ENCODE measurements at places on chromosomes 12 and 14.

GRCh38 chr12:80099259-80099658, at the start of gene OTOGL:
Gene OTOGL, plus strand, starts transcription at chr12:80099537. Its CDS starts 109,895 bp downstream, at chr12:80209432.
- DNase-seq, result no peak

DNA sequence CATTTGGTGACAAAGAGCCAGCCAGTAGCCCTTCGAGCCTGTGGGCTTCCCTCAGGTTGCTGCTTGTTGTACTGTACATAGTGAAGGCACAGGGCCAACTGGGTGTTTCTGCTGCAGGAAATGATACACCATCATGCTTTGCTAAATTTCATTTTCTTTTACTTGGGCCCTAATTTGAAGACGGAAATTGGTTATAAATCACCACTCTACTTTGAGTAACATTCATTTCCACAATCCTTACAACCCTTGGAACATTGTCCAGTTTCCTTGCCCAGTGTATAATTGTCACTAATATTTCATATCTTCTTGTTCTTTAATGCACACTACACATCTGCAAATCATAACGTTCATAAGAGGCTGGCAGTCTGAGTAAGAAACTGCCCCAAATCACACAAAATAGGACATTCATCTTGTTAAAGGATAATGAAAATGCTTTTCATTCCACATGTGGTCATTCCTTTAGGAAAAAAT, 30.2 kb downstream of the MSRB3 start:
- no peak for DNase-seq

- peak; percentile 23 for DNase-seq
These were observed at the start of gene PROX2 for GRCh38 chr14:74875941-74876913. Gene PROX2, minus strand, starts transcription at chr14:74876145. Its CDS starts 12,311 bp downstream, at chr14:74863834.

- DNase-seq, result no peak
These were observed 903 bp upstream of the PPP4R3A start for GRCh38 chr14:91511043-91511383.

DNA sequence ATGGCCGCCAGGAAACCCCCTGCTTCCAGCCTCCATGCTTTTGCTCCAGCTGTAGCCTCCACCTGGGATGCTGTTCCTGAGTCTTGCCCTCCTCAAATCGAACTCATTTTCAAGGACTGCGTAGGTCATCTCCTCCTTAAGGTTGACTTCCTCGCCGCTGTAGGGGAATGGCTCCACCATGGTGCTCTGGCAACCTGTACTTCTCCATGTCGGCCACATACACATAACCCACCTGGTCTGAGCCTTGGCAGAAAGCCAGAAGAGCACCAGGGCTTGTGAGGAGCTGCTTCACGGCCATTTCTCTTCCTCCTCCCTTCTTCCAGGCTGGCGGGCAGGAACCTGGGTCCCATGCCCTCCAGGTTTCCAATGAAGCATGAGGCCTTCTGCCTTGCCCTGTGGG, 36.7 kb upstream of the BEGAIN start:
- DNase-seq, result no peak

- no peak for DNase-seq
These were observed 90.4 kb upstream of the DYNC1H1 start for GRCh38 chr14:101873991-101874390.

GRCh38 chr14:102472791-102473150, 36.8 kb downstream of the ANKRD9 start:
- no peak for DNase-seq

DNA sequence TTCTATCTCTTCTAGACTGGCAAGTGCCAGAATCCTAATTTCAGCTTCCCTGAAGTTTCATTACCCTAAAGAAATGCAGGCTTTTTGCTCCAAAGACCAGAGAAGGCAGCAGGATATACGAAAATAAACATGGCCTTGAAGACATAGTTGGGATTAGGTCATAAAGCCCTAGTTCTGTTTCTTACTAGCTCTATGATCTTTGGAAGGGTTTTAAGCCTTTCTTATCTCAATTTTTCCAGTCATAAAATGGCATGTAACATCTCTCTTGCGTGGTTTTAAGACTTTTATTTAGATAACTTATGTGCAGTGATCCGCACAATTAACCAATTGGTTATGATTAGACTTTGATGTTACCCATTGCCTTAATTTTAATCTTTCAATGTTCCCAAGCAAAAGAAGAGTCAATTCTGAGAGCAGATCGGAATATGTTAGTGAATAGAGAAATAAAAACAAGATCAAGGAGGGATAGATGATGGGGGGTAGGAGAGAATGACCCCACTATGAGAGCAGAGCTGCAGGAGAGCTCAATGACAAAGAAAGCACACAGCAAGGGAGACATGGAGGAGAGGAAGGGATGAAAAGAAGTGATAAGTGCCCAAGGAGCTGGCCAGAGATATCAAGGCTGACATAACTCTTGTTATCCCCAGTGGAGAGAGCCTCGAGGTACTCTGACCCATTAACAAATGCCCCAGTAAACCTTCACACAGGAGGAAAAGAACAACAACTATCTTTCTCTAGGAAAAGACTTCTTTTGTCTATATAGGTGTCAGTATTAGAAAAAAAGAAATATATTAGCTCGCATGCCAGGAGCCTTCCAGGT, 53.0 kb upstream of the ANP32D start:
- DNase-seq, result no peak

GRCh38 chr14:63468294-63468693, 74.9 kb downstream of the PPP2R5E start:
- no peak for DNase-seq

- no peak for DNase-seq
These were observed 37.9 kb upstream of the GALNT9 start for GRCh38 chr12:132367071-132367851.

GRCh38 chr14:100410056-100410565, 87.0 kb downstream of the SLC25A47 start:
- DNase-seq, result no peak

DNA sequence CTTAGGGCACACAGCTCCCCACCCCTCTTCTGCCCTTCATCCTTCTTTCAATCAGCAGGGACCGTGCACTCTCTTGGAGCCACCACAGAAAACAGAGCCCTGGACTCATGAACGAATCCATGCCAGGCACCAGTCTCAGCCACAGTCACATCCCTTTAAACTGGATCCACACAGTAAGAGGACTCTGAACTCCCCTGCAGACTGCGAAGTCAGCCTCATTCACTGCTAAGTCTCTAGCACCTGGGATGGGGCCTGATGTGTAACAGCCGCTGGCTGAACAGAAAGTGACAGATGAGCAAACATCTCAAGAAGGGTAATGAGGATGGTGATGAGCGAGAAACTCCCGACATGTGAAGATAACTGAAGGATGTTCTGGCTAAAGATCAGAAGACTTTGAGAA, 45.8 kb upstream of the IQSEC3 start:
- no peak for DNase-seq

GRCh38 chr12:26162905-26163304, 32.5 kb upstream of the SSPN start:
- no peak for DNase-seq

DNA sequence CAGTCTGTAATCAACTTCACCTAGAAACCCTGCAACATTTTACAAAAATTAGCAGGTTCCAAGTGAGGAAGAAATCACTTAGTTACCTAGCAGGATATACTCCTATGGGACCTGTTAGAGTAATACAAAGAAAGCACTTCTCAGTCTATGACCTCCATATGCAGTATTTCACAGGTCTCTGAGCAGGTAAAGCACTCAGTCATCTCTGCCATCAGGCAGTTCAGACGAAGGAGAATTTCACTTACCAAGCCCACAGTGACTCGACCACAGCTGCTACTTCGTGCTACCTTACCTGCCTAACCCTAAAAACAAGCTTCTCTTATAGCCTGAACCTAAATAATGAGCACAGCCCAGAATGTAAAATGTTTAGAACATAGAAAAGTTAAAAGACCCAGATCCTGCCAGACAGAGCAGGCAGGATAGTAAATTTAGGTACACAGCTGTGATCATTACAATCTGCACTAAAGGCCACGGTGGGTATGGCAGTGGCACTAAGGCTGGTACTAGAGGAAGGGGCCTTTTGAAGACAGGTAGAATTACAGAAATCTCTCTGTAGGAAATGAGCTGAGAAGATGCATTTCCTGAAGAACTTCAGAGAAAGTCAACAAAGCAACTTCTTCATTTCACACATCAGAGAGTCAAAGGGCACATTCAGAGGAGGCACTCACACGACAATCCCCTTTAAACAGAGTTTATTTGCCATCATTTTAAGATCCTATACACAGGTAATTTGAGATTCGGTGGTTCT, 35.7 kb downstream of the DCAF5 start:
- DNase-seq, result no peak

DNA sequence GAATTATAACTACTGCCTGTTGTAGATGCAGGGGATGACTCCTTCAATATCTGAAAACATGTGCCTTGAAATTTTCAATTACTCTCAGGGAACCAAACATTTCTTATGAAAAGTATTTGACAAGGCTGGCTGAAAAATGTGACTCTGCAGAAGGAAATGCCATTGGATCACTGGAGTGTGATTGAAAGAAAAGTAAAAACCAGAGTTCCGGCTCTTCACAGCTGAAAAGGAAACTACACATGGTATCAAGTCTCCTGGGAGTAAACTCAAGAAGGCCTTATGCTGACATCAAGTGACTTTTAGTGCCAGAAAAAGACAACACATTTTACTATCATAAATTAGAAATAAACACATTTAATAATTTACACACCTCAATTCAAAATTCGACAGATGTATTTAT, 693.0 kb downstream of the LRFN5 start:
- no peak for DNase-seq

GRCh38 chr14:53790731-53791500, 165.7 kb downstream of the BMP4 start:
- DNase-seq, result no peak

- no peak for DNase-seq
These were observed 147.9 kb downstream of the SYNE2 start for GRCh38 chr14:64000749-64001148.

GRCh38 chr14:79861111-79861510, 350.2 kb downstream of the DIO2 start:
- no peak for DNase-seq

GRCh38 chr12:78886719-78887407, 22.3 kb downstream of the SYT1 start:
- no peak for DNase-seq

- DNase-seq, result no peak
These were observed 12.5 kb downstream of the PCNX1 start for GRCh38 chr14:70919774-70920173.

DNA sequence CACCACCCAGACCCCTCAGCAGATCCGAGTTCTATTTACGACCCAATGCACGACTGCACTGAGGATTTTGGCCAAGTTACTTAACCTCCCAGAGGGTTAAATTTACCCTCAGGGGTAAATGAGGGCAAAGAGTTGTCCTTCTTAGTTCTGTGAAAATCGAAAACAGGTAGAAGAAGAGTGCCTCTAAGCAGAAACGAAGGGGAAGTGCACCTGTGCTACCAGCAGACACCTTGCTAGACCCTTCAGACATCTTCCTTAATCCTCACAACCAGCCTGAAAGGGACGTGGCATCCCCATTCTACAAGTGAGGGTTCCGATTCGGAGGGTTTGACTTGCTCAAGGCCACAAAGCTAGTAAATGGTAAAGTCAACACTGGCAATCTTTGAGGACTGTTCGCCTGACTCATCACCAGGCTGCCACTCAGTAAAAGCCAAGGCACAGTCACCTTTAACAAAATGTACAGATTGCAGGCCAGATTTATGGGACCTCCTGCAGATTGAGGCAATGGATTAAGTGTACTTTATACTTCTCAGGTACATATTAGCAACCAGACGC, 1.6 kb downstream of the GSG1 start:
- no peak for DNase-seq

DNA sequence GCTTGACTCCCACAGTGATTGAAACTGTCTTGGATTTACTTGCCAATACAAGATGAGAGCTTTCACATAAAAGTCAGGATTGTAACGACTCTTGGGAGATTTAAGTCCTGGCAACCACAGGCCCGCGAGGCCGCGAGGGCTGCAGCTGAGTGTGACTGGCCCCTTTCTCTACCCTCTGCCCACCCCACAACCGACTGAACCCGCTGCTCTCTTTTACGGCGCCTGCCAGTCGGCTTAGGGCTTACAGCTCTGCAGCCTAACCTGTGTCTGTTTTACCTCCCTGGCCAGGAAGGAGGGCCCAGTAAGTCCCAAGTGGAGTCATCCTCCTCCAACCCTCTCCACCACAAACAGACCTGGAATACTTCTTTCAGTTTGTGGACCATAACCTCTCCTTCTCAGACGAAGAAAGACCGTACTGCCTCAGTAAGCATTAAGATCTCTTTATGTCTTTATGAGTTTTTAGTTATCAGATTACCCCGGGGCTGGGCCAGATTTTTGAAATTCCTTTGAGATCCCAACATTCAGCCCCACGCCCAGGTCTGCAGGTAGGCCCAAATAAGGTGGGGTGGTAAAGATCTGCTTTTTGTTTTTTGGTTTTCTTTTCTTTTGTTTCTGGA, 12.6 kb upstream of the TIGAR start:
- DNase-seq, result no peak

GRCh38 chr14:104979758-104980610, 1.8 kb upstream of the AHNAK2 start:
- DNase-seq, result no peak

GRCh38 chr14:70641548-70642302, at the start of gene TTC9:
Gene TTC9, plus strand, starts transcription at chr14:70641916. Its CDS starts 214 bp downstream, at chr14:70642130.
- no peak for DNase-seq

DNA sequence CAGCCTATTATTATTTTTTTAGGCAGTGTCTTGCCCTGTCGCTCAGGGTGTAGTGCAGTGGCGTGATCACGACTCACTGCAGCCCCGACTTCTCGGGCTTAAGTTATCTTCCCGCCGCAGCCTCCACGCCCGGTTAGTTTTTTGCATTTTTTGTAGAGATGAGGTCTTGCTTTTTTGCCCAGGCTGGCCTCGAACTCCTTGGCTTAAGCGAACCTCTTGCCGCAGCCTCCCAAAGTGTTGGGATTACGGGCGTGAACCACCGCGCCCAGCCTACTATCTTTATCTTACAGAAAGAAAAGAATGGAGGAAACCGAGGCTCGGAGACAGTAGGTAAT, 507 bp upstream of the PTPN11 start:
- no peak for DNase-seq

GRCh38 chr12:11164384-11164783, 6.6 kb upstream of the SMIM10L1 start:
- no peak for DNase-seq

- DNase-seq, result no peak
These were observed 24.3 kb downstream of the BCL2L14 start for GRCh38 chr12:12095021-12095420.

GRCh38 chr12:116210131-116210530, 67.4 kb downstream of the MED13L start:
- DNase-seq, result no peak

DNA sequence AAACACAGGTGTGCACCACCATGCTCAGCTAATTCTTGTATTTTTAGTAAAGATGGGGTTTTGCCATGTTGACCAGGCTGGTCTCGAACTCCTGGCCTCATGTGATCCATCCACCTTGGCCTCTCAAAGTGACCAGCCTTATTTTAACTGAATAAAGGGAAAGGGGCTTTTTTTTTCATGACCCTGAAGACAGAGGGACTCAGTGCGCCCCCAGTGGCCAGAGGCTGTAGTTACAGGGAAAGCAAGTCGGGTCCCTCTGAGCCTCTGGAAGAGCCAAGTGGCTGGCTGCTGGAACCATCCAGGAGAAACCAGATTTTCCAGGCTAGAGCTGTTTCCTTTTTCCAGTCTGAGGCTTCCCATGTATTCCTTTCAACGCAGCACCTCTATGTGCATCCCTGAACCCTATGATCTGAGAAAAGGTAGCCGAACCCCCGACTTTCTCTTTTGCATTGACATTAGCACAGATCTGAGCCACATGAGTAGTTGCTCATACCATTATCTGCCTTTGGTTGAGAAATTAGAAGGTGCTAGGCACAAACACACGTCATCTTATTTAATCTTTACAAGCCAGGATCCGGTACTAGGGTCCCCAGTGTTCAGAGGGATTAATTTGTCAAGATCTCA, 342.7 kb downstream of the CACNA1C start:
- DNase-seq, result no peak

- no peak for DNase-seq
These were observed 18.7 kb downstream of the RERGL start for GRCh38 chr12:18071336-18071735.
